Stimulated activated CD8-positive, alpha-beta memory T cell treated with anti-CD3 and anti-CD28 coated beads, Interleukin-4, amount 100 ng/mL, for 4 hours (primary cell): ENCODE measurements at places on chromosomes 7 and 10.

GRCh38 chr7:2554661-2555111, 638 bp downstream of the BRAT1 start:
- DNase-seq, result no peak

- DNase-seq, result no peak
Observed at GRCh38 chr7:100373261-100373831, at the start of gene PILRA. Gene PILRA, plus strand, starts transcription at chr7:100373487. Its CDS starts 170 bp downstream, at chr7:100373657.

DNA sequence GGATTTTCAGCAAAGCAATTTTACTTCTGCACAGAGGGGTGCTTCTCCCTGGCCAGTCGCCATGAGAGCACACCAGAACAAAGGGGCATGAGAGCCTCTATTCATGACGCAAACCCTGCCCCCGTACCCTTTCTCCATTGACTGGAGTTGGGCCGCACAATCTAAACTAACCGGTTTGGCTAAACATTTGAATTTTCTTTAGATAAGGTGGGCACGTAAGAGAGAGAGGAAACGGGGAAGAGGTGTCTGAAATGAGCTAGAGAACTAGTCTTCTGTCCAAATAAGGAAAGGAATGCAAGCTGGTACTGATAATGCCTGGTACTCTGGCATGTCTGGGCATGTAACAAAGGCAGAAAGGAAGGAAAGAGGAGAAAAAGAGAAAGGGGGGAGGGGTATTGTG, 13.2 kb upstream of the SCIN start:
- DNase-seq, result no peak

- DNase-seq, result no peak
Observed at GRCh38 chr10:99731306-99732032, 458 bp downstream of the COX15 start.

- no peak for DNase-seq
Observed at GRCh38 chr7:148211740-148212151, 378.8 kb upstream of the C7orf33 start.

DNA sequence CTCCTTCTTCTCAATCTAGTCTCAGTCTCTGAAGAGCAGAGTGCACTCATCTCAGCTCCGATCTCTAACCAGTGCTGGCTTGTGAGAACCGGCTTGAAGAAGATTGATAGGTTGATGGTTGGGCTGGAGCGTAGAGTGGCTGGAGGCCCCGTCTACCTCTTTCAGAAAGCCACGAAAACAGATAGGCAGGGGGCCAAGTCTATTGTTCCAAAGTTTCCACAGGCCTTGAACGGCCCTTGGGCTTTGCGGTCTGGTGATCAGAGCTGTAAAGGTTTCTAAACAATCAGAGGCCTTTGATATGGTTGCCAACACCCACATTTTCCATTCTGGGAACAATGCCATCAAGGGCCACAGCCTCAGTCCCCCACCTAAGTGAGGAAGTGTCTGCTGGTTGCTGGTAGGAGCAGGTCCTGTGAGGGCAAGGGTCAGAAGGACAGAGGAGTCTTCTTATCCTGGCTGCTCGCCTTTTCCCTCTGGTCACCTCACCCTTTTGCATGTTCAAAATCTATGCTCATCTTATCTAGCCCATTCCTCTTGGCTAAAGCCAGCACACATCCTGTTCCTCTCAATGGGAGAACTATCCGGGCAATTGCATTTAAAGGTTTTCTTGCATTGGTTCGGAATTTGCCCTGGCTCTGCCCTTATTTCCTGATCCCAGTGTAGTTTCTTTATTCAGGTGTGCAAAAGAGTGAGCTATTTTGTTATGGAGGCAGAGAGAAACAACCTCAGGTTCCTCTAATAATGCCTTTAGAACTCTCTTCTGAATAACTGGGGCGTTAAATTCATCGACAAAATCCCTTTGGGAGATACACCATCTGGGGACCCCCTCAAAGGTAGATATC, 70.3 kb upstream of the KMT2E start:
- DNase-seq, result peak; percentile 46

DNA sequence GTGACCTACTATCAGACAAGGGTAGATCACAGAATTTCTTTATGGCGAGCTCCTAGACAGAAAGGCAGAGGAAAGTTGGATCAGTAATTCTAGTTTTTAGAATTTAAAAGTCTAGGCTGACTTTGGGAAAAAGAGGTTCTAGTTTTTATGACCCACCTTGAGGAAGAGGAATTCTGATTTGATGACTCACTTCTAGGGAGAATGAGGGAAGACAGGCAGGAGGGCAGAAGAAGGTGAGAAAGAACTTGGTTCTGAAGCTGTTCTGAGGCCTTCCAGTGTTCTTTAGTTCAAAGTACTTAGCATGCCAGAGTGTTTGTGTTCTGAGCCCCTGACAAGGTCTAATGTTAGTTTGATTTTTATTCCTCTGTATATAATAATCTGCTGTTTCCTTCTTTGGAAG, 97.2 kb downstream of the PODXL start:
- DNase-seq, result no peak

- no peak for DNase-seq
Observed at GRCh38 chr7:92639213-92639896, 49.2 kb upstream of the FAM133B start.

DNA sequence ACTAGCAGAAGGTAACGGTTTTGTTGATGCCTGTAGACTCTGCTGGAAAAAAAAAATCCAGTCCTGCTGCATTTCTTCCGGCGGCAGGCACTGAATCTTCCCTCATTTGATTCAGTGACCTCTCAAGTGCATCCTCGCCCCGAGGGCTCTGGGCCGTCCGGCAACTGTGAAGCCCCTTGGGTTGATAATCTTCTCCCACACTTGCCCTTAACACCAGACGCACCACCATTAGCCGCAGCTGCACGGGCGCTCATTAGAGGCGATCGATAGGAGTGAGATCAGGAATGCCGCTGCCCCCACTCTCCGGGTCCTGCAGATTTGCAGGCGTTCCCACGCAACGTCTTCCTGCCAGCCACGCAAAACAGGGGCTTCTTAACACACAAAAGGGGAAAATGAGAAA, 200.0 kb upstream of the MKI67 start:
- DNase-seq, result no peak

GRCh38 chr7:33757563-33758165, 147.7 kb upstream of the BMPER start:
- no peak for DNase-seq

DNA sequence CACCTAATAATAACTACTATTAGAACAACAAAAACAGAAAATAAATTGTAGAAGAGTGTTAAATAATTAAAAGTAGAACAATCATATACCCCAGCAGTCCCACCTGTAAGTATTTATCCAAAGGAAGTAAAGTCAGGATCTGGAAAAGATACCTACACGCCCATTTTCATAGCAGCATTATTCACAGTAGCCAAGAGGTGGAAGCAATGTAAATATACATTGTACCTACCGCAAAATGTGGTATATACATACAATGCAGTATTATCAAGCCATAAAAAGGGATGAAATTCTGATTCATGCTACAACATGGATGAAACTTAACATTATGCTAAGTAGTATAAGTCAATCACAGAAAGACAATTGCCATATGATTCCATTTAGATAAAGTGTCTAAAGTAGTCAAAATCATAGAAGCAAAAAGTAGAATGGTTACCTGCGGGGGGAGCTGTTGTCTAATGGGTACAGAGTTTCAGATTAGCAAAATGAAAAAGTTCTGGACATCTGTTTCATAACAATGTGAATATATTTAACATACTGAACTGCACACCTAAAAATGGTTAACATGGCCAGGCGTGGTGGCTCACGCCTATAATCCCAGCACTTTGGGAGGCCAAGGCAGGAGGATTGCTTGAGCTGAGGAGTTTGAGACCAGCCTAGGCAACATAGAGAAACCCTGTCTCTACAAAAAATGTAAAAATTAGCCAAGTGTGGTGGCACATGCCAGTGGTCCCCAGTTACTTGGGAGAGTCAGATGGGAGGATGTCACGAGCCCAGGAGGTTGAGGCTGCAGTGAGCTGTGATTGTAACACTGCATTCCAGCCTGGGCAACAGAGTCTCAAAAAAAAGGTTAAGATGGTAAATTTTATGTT, 6.0 kb upstream of the TMED4 start:
- no peak for DNase-seq

DNA sequence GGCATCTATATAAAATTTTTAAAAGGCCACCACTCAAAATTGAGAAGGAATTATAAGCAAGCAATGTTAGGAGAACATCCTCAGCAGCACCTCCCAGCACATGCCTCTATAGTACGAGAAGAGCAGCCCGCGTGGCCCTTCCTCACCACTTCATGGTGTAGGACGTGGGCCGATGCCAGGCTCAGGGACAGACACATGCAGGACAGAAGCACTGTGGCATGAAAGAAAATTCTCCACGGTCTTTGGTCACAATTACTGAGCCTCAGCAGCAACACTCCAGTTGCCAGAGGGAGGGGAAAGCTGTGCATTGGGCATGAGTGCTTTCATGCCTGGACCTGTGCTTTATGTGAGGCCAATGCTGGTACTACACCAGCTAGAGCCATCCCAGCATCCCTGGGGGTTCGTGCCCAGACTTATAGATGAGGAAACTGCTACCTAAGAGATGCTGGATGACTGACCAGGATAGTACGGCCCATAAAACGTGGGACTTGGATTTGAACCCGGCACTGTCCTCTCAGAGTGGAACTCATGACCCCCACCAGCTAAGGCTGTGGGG, 164.7 kb downstream of the ADAM12 start:
- DNase-seq, result no peak

DNA sequence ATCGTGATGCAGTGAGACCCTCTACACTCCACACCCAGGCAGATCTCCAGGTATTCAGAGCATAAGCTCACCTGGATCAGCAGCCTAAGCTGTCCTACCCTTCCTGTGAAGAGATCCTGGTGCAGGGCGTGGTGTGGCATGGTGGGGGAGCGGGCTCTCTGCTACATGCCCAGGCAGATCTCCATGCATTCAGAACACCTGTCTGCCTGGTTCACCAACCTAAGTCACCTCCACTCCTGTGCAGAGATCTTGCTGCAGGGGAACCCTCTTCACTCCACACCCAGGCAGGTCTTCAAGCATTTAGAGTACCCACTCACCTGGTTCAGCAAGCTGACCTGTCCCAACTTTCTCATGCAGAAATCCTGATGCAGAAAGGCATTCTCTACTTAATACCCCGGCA, 394.4 kb upstream of the SEMA3A start:
- DNase-seq, result no peak

- DNase-seq, result no peak
Observed at GRCh38 chr10:86580521-86580891, 58.9 kb upstream of the WAPL start.

GRCh38 chr7:84412161-84412969, 217.8 kb upstream of the SEMA3A start:
- no peak for DNase-seq

GRCh38 chr10:90111671-90112070, 410.3 kb downstream of the KIF20B start:
- no peak for DNase-seq

GRCh38 chr7:98669329-98670000, 52.4 kb downstream of the NPTX2 start:
- DNase-seq, result no peak

DNA sequence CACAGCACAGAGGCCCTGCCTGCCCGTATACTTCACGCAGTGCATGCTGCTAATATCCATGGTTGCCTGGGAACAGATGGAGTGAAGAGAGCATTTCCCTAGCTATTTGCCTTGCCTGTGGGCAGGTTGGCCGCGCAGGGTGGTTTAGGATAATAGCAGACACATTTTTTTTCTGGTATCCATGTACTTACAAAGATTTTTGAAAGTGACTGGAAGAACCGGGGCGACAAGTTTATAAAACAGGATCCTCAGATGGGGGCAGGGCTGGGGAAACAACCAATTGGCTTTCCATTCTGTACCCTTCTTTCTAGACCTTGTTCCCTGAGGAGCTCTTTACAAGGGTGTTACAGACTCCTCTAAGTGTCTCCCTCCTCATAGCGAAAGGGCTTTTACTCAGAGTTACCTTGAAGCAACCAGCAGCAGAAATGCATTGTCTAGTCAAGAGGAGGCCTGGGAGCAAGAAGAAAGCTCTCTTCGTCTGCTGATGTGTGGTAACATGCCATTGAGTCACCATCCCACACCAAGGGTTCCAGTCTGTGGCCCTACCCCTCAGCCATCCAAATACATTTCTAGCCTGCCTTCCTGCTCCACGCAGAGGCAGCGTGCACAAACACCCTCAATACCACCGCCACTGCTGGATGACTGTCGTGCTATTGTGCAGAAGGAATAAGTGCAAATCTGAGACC, 31.5 kb downstream of the MTURN start:
- no peak for DNase-seq

DNA sequence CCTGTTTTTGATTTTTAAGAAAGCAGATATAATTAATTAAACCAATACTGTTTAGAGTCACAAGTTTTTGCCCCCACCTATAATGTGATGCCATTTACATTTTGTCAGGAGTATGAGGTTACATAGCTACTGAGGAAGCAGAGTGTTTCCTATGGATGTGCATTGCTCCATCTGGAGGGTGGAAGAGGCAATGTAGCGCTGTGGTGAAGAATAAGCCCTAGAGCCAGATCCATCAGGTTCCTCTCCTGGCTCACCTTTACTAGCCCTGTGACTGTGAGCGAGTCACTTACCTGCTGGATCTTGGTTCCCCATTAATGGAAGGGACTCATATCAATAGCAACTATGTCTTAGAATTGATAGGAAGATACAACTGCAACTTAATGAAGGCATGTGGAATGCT, 216.0 kb downstream of the GPAM start:
- no peak for DNase-seq
